Activated T-helper 1 cell treated with anti-CD3 and anti-CD28 coated beads, Interleukin-12 subunit alpha, Interleukin-12 subunit beta, Interleukin-2, Interleukin-4 antibody, amounts not matched to agents 30 ng/mL and 10 ng/mL and 1 ng/mL, durations not matched to agents 14 hours and 24 hours and 36 hours (primary cell): ENCODE measurements at places on chromosomes 5 and 9.

- no peak for DNase-seq
- no peaks in the 10 kb centered on the region for H3K36me3 ChIP-seq
- peaks cover 19% of the 10 kb centered on the region for H3K27me3 ChIP-seq
- no peak overlapping the region for H3K4me3 ChIP-seq
- no peak overlapping the region for H3K27ac ChIP-seq
- H3K4me1 ChIP-seq = no peaks in the 10 kb centered on the region
Observed at GRCh38 chr9:98929071-98929470, 14.6 kb upstream of the COL15A1 start.

DNA sequence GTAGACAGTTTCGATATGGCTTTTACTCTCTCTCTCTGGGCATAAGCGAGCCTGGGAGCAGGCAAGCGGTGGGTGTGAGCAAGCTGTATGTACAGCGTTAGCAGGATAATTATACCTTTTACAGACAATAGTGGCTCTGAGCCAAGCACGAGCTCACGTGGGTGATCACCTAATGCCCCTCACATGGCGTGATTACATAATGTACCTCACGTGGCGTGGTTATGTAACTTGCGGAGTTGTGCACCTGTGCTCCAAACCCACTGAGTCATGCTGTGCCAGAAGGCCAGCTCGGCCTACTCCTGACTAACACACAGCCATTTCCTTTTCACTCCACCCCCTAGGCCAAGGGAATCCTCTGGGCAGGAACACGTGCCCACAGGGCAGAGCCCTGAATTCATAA, 797.2 kb downstream of the EFNA5 start:
- H3K36me3 ChIP-seq = no peaks in the 10 kb centered on the region
- H3K27ac ChIP-seq = no peak overlapping the region
- H3K4me3 ChIP-seq = no peak overlapping the region

- peaks cover 76% of the 10 kb centered on the region for H3K36me3 ChIP-seq
- peak overlapping the region; percentile 33 for H3K4me3 ChIP-seq
- no peaks in the 10 kb centered on the region for H3K27me3 ChIP-seq
- peaks cover 43% of the 10 kb centered on the region for H3K4me1 ChIP-seq
- peak overlapping the region; percentile 76 for H3K27ac ChIP-seq
Observed at GRCh38 chr9:137759649-137760321, 117.8 kb upstream of the CACNA1B start.

- H3K4me3 ChIP-seq = no peak overlapping the region
- no peaks in the 10 kb centered on the region for H3K4me1 ChIP-seq
- no peak overlapping the region for H3K27ac ChIP-seq
Observed at GRCh38 chr9:86500031-86500430, 145.8 kb upstream of the TUT7 start.
